Foreskin keratinocyte (primary cell): ENCODE measurements at places on chromosomes 1 and 21. TPM values are rescaled to one million over a fixed set of nuclear protein-coding genes. Genes with fewer than 3 reads are reported as not detected.

GRCh38 chr1:230760360-230760827 lies 13.2 kb downstream of the CAPN9 start:
- no peak for DNase-seq

- DNase-seq, result no peak
Observed at GRCh38 chr1:227954163-227954850, 6.6 kb upstream of the WNT9A start.

GRCh38 chr1:43858324-43858723 lies 75.3 kb upstream of the ARTN start:
- peak; percentile 97 for DNase-seq

DNA sequence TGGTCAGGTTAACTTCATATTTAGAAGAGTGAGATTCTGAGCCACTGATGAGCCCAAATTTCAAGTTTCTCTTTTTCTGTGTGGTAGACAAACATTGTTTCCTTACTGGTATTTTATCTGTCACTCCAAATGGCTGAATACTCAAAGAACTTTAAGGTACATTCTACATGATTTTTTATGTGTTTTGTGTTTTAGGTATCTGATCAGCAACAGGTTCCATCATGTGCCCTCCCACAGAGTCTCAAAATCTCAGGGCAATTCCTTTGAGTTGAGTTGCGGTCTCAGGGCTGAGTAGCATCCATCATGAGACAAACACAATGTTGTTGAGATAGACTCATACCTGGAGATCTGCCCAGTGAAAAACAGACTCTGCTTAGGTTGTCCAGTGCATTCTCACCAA lies 14.7 kb upstream of the CEP350 start:
- no peak for DNase-seq

- peak; percentile 33 for DNase-seq
Observed at GRCh38 chr1:86155807-86156565, 586 bp downstream of the COL24A1 start.

DNA sequence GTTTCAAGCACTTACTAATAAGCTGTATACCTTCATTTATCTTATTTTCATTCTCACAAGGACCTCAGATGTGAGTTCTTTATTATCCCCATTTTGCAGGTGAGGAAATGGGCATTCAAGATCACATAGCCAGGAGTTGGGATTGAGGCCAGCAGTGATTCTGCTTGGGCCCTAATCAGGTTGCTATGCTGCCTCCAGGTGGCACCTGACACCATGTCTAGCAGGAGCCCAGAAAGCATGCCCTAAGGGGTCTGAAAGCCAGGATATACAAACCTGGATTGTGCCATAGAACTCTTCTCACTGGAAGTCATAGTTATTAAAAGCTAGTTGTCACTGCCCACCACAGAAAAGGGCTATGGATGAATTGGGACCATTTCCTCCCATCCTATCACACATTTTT lies 61.1 kb downstream of the FYB2 start:
- peak; percentile 33 for DNase-seq

DNA sequence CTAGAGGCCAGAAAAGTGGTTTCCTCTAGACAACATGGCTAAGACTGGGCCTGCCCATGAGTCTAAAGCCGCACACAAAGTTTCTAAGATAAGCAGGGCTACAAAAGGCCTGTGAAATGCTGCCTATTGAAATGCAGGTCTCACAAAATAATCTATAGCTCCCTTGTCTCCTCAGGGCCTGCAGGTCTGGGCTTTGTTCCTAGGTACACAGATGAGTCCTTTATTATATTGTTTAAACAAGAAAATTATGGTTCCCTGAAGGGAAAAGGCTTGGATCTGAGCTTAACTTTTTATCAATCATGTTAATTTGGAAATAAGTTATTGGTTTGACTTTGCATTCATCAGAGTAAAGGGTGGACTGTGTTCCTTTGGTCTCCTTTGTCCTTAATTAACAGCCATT lies 413.4 kb upstream of the BEND5 start:
- no peak for DNase-seq

GRCh38 chr1:33099290-33100118 lies 18.6 kb downstream of the AZIN2 start:
- peak; percentile 100 for DNase-seq

DNA sequence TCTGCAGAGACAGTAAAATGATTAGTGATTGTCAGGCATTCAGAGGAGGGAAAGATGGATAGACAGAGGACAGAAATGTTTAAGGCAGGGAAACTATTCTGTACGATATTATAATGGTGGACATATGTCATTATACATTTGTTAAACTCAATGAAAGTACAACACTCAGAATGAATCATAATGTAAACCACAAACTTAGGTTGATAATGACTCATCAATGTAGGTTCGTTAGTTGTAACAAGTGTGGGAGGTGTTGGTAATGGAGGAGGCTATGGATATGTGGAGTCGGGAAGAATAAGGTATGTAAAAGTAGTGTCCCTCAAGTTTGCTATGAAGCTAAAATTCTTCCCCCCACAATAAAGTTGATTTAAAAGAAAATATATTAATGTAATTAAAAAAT lies 455.0 kb downstream of the BRINP3 start:
- DNase-seq, result peak; percentile 21

GRCh38 chr1:111487133-111487532 lies 13.3 kb downstream of the C1orf162 start:
- DNase-seq, result no peak

- DNase-seq, result no peak
Observed at GRCh38 chr1:23625459-23625858, 66.1 kb upstream of the RPL11 start.

PLEKHO1 gene
- total RNA-seq, result 12.6 and 14.1 TPM in 2 replicates

TEDDM1 gene
- not detected in 2 replicates for total RNA-seq

SETDB1 gene
- total RNA-seq, result 25.4 and 28.3 TPM in 2 replicates

APP gene
- total RNA-seq, result 472 and 479 TPM in 2 replicates

TMEM79 gene
- 4.3 and 4.6 TPM in 2 replicates for total RNA-seq

PLA2G2D gene
- total RNA-seq, result not detected in 2 replicates
